ENCODE measurements at places on chromosomes 4 and X. TPM values are rescaled to one million over a fixed set of nuclear protein-coding genes. Genes with fewer than 3 reads are reported as not detected.
A peak's percentile ranks its signal among the peaks of the same experiment; 100 is the strongest.

Gene DGKQ
- 24.0 TPM for total RNA-seq

Gene PHEX
- 0.68 TPM for total RNA-seq

Gene AVPR2
- total RNA-seq: not detected

Gene ATXN3L
- total RNA-seq: not detected

- H3K4me1 ChIP-seq: peaks cover 6% of the 10 kb centered on the region
- no peaks in the 10 kb centered on the region for H3K27me3 ChIP-seq
- peak; percentile 21 for DNase-seq
Observed at GRCh38 chr4:143626134-143626911, 74.2 kb downstream of the FREM3 start.

Gene NSD2
- 35.4 TPM for total RNA-seq

GRCh38 chr4:10101671-10102473 is 14.7 kb downstream of the WDR1 start:
- no peak overlapping the region for H3K4me3 ChIP-seq
- no peak for DNase-seq
- H3K27me3 ChIP-seq: no peaks in the 10 kb centered on the region
- H3K4me1 ChIP-seq: peaks cover 73% of the 10 kb centered on the region

Gene TEX13B
- not detected for total RNA-seq

DNA sequence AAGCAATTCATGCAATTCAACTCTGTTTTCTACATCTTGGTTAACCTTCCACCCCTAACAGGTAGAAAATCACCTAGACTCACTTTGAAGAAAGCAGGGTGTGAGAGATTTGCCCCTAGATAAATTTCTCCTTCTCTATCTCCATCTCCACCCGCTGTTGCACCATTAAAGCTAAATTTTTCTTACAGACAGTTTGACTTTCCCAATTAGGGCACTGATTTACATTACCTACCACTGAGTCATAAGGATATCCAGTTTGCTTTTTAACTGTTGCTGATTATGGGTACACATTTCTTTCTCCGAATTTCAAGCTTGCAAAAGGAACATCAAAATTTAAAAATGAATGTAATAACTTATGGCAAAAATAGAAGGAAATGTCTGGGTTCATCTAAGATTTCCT is 13.0 kb downstream of the SLC7A11 start:
- H3K36me3 ChIP-seq: no peaks in the 10 kb centered on the region
- H3K4me3 ChIP-seq: no peak overlapping the region
- no peak for DNase-seq
- no peaks in the 10 kb centered on the region for H3K4me1 ChIP-seq
- no peaks in the 10 kb centered on the region for H3K27me3 ChIP-seq
